ENCODE measurements at places on chromosomes 4 and X.
A peak's percentile ranks its signal among the peaks of the same experiment; 100 is the strongest.

GRCh38 chr4:1096841-1097240 is 16.5 kb downstream of the RNF212 start:
- no peak for DNase-seq

DNA sequence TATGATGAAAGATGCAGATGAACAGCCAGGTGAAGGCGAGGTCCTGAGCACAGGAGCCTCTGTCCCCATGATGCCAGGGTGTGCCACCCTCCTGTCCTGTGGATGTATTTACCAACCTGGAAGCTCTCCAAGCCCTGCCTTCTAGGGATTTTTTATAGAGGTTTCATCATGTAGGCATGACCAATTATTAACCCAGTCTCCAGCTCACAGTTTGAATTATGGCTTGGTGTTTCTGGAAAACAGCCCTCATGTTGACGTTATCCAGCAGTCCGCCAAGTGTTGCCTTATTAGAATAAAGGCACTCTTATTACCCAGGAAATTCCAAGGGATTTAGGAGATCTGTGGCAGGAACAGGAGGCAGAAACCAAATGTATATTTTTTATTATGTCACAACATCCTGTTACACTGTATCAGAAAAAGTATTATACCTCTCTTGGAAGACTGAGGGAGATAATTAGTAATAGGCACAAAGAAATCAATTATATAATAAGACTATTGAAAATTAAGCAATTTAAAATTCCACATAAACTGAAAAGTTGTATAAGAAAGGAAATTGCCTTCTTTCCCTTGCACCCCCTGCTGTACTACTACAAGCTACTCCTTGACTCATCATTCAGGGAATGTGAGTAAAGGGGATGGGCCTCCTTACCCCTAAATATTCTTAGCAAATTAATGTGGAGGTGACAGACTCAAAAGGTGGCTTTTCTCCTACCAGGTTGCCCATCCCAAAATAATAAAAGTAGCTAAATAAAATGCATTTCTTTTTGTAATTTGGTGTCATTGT is 129.6 kb downstream of the ZNF330 start:
- DNase-seq, result no peak

DNA sequence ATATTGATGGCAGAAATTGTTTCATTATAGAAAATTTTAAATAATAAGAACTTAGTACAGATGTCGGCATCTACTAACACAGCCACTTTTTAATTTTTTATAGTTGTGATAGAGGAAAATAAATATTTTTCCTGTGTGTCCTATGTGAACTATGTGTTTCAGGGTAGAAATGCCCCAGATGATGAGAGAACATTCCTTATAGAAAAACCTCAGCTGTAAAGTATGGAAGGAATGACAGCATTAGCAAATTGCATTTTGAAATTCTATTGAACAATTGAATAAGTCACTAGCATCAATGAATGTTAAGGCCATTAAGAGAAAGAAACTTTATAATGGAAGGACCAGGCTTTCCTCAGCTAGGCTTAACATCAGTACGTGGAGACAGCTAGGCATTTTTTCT is 149.2 kb downstream of the CFAP299 start:
- no peak for DNase-seq

DNA sequence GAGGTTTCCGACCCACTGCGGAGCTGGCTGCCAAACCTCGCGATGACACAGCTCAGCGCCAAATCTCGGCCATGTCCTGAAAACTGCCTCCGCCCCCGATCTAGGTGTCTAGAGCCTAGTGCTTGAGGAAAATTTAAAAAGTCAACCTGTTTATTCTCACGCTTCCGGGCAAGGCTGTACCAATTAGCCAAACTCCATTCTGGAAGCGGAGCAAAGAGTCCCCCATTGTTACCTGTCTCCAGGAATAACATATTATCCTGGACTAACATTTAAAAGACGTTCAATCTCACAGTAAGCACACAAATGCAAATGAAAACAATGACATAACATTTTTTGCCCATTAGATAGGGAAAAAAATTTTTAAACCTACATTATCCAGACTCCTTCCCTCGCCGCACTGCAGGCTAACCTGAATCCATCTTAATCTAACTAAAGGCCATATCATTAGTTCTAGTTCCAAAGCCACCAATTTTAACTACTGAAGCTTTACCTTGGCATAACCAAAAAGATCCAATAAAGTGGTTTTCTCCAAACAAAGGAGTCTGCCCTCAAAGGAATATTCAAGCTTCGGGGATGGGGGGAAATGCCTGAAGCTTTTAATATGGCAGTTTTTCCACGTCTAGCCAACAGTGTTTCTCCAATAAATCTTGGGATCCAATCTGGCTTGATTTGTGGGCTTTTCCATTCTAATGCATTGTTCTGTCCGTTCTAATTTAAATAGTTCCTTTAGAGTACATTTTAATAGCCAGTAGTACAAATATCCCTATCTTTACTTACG is 1.9 kb downstream of the HUWE1 start:
- peak; percentile 41 for DNase-seq

DNA sequence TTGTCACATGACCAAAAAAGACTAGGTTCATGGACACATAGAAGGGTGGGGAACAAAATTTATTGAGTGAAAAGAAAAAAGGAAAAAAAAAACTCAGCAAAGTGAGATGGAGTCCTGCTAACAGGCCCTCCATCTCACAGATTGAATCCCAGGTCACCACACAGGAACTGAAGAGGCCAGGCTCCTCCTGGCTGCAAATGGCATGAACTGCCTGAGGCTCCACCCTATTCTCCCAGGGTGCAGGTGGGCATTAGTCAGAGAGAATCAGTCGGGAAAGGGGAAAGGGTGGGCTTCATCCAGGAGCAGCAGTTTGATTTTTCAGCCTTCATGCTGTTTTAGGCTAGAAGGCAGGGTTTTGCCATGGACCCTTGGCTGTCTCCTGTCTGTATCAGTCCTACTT is 128.5 kb upstream of the GRID2 start:
- DNase-seq, result no peak

- peak; percentile 29 for DNase-seq
Measured at GRCh38 chrX:132615391-132616131, 126.7 kb upstream of the MBNL3 start.

DNA sequence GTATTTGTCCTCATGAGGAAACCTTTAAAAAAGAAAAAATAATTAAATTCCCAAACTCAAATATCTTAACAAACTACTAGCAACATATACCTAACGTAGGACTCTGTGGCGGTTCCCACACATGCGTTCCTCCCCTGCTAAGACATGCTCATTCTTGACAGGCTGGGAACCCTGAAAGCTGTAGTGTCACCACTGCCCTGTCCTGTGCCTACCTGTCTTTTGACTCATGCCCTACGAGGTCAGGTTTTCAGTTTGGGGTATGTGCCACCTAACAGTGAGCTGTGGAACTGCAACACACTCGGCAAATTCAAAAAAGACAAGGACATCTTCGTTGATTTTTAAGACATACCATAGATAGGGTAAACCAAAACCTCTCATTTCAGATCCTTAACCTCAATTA is 17.8 kb downstream of the IDS start:
- DNase-seq, result no peak

- no peak for DNase-seq
Measured at GRCh38 chr4:152686452-152687013, 6.7 kb upstream of the TMEM154 start.

DNA sequence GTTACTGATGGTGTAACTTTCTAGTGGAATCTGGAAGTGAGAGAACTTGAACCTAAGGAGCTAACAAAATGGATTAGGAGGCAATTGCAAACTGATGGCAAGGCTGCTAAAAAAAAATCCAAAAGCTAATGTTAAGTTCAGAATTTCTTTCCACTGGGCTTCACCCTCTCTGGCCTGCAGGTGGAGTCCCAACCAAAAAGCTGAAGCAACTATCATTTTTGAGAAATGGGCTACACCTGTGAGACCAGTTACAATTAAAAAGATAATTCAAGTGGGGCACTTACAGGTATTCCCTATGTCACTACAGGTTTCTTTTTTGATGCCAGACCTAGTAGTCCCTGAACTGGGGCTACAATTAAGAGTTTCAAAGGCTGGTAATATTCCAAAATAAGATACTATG is 142.1 kb upstream of the FTHL17 start:
- no peak for DNase-seq

Data from NCI-H1694 (cell line).